NCI-H2171 treated with DMSO at 0.1 percent for 48 hours (cell line): ENCODE measurements at places on chromosomes 6 and 20.

DNA sequence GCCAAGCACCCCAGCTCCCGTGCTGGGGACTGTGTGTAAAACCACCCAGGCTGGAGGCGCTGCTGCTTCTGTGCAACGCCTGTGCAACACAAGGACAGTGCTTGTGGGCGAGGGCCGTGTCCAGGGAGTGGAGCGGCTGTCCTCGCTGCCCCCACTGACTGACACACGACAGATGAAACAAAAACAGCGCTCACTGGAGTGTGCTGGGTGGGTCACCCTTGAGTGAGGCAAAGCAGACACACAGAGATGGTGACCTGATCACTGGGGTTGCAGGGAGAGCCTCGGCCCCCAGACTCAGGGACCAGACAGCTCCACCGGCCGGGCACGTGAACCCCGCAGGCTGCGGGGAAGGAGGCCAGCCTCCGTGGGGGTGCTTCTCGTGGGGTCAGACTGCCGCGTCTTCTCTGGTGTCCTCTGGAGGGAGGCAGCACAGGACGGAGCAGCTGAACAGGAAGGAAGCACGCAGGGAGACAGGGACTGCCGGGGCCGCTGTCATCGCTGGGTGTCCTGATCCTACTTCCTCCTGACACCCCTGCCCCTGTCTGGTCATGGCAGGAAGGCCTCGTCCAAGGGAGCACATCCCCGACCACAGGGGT is 75.9 kb upstream of the CST7 start:
- peak; percentile 51 for DNase-seq

DNA sequence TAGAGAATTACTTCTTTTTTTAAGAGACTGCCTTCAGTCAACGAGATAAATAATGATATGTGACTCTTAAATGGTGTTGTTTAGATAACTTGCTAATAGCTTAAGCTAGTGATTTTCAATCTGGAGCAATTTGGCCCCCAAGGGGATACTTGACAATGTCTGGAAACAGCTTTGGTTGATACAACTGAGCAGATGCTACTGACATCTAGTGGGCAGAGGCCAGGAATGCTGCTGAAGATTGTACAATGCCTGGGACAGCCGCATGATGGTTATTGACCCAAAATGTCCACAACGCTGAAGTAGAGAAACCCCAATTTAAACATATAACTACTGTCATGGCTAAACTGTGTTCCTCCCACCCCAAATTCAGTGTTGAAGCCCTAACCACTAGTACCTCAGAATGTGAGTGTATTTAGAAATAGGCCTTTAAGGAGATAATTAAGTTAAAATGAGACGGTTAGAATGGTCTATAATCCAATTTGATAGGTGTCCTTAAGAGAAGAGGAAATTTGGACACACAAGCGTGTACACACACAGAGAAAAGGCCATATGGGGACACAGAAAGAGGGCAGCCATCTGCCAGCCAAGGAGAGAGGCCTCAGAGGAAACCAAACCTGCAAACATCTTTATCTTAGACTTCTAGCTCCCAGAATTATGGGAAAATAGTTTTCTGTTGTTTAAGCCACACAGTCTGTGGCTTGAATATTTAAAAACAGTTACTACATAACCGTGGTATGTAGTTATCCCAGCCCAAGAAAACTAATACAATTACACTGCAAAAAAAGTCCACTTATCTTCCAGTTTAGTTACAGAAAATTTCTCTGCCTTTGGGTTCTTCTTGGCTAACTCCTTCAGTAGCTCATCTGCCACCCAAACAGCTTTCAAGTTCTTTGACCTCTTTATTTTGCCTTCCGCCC is 22.2 kb downstream of the RWDD2A start:
- DNase-seq = peak; percentile 83

- DNase-seq = no peak
Measured at GRCh38 chr6:161413355-161413771, 139.5 kb upstream of the AGPAT4 start.

- no peak for DNase-seq
Measured at GRCh38 chr20:59204165-59204894, 40.7 kb downstream of the ZNF831 start.

DNA sequence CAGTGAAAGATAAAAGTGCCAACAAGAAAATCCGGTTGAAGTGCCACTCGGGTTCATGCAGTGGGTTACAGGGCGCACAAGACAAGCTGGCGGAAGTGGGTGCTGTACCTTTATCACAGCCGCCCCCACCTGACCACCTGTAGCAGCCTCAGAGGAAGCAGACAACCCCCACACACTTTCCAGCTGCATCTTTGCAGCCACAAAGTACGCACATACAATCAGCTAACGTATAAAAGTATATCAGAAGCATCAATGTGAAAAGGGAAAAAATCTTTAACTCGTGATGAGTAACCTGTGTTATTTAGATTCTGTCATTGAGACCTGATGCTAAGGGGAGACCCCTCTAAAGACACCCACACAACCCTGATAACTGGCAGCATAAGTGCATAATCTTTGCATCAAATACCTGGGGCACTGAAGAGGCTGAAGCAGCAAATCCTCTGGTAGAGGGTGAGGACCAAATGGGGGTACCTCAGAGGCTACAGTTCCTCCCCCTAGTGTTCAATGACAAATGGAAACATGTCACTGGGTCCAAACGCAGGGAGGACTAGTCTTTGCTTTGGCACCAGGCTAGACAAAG is 22.1 kb downstream of the BACH2 start:
- no peak for DNase-seq

DNA sequence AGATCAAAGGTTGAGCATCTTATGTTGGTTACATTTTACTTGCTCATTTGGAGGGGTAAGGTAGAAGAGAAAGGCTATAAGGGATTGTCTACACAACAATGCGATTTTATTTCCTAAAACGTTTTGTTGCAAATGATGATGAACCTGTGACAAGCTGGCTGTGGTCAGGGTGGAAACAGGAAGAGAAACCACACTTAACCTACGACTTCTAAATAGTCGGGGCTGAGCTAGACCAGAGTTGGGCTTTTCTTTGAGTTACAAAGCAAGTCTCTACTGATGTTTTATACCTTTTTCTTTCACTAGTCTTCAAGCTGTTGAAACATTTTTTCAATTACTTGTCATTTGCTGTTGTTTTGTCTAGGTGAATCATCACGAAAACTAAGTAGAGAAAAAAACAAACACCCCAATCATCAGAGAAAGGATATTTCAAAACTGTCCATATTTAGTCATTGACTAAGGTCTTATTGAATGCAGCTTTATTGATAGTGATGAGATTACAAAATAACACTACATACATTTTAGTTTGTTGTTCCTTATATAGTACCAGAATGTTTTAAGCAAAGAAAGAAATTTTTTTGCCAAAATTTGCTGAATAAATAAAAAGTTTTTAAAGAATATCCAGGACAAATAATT is 18.0 kb downstream of the KLHL31 start:
- no peak for DNase-seq
